ENCODE measurements at places on chromosomes 3 and 15.

GRCh38 chr3:20701641-20702040 lies 515.6 kb upstream of the SGO1 start:
- DNase-seq, result no peak

DNA sequence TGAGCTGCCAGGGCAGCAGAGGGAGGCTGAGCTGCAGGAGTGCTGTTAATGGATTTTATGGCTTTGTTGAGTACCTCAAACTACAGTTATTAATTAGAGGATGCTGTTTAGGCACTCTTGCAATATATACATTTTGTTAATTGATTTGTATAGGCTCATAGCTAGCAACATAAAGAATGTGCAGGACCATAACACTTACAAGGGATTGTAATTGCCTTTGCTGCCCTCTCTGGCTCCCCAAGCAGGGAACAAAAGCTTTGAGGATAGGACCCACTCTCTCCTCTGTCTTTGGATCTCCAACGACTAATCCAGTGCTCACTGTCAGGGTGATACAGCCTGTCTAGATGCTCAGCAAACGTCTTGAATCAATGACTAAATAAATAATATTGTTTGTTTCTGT lies 1.2 kb upstream of the CLSTN2 start:
- DNase-seq, result no peak

- DNase-seq, result no peak
These were observed 31.0 kb downstream of the ENTPD3 start for GRCh38 chr3:40417845-40418543.

DNA sequence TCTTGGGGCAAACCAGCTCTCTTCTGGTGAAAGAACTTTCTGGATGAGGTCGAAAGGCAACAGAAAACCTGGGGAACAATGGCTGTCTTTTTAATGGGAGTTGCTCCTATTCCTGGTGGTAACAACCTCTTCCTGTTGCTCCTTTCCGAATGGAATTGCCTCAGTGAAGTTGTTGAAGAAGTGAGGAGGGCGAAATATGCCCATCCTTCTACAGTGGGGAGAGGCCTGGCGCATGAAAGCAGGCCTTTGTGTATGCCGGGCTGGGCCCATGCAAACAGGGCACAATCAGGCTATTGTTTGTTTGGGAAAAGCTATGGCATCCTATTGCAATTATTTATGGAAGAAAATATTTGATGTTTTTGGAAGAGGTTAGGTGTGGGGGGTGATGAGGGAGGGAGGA lies 166.9 kb downstream of the IGF1R start:
- DNase-seq, result no peak

GRCh38 chr3:134311265-134311664 lies 60.6 kb upstream of the RYK start:
- DNase-seq, result no peak

- DNase-seq, result no peak
These were observed 30.1 kb downstream of the SST start for GRCh38 chr3:187639927-187640568.
